Fibroblast of skin of scalp (primary cell): ENCODE measurements at places on chromosomes 3 and 15.

DNA sequence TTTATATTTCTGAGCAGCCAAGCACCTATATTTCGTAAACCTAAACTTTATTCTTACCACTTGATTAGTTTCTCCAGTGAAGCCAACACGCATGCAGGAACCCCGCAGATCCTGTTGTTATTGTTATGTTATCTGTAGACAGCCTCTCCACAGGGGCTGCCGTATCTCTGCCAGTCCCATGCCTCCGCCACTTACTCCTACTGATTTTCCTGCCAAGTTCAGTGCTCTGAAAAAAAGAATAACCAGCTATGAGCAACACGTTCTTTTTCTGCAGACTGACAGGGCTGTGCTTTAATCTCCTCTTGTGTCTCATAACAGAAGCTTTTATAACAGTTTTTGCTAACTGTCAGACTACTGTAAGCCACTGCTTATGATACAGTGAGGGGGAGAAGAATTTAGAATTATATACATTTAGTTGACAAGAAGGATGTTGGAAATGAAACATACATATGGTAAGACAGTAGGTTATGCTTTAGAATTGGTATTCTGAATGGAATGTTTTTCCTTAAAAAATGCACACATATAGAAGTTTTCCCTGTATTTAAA is 347.4 kb downstream of the SI start:
- DNase-seq: no peak

- DNase-seq: peak; percentile 11
These were observed 217.3 kb downstream of the ZIC4 start for GRCh38 chr3:147189016-147189415.

DNA sequence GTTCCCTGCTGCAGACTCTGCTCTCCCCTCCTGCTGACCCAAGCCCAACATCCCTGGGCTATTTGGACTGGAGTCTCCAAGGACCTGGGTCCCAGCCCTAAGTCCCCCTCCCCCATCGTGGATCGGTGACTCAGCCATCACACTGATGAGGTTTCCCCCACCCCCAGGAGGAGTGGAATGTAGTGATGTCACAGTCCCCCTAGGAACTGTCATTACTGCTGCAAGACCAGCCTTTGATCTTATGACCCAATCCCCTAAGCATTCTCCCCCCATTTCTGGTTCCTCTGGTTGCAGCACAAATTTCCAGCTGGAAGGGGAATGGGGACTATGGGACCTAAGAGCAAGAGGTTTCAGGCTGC is 63.4 kb upstream of the CSPG4 start:
- DNase-seq: peak; percentile 91

- DNase-seq: no peak
These were observed 113.8 kb downstream of the SNRK start for GRCh38 chr3:43400167-43400566.

- DNase-seq: no peak
These were observed 4.5 kb downstream of the RAB7A start for GRCh38 chr3:128730471-128730870.
